Inflammatory macrophage (primary cell): ENCODE measurements at places on chromosomes 7 and 10.

- no peak for DNase-seq
Observed at GRCh38 chr10:19845503-19846368, 29.5 kb downstream of the PLXDC2 start.

- no peak for DNase-seq
Observed at GRCh38 chr10:111209692-111210091, 132.9 kb downstream of the ADRA2A start.

DNA sequence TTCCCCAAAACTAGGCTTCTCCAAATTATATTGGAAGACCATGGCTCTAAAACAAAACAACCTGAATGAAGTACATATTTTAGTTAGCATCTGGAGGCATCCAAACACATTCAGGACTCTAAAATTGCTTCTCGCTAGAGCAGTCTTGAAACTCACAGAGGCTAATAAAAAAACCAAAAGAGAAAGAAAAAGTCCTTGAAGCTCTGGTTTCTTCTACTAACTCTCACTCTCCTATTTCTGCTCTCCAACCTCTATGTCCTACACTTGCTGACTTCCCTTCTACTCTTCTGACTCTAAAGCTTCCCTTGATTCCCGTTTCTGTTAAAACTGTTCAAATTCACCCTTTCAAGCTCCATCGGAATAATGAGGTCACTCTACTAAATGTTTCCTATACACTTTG is 370.7 kb upstream of the HPS1 start:
- DNase-seq: no peak

DNA sequence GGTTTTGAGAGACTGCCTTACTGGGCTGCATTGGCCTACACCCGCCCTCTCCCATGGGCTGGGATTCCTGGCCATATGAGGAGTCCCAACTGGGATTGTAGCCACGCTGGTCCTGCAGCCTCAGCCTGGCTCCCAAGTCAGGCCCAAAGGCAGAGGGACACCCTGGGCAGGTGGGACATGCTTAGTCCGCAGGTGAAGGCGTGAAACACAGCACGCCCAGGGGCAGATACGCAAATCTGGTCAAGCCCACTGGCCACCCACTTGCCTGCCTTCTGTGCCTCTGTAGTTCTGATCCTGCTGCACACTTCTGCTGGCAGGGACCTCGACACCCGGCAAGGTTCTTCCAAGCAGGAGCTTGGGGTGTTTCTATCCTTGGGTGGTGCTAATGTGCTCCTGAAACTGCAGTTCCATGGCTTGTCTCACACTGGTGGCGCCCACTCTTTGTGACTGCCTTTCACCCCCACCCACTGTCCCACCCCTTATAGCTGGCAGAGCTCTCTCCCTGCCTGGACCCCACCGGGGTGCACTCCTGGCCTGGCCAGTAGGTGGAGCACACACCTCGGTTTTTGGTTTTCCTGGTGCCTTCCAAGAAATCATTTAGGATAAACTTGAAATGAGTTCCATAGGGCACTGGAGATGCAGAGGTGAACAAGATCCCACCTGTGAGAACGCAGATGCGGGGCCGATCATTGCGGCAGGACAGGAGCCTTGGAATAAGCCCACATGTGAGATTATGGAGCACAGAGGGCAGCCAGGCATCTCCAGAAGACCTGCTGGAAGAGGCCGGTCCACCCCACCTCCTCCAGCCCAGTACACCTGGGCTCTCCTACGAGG is 47.9 kb downstream of the MKI67 start:
- DNase-seq: peak; percentile 48

- peak; percentile 16 for DNase-seq
Observed at GRCh38 chr7:151076863-151077704, 3.5 kb downstream of the FASTK start.

- no peak for DNase-seq
Observed at GRCh38 chr7:14905764-14906163, 3.2 kb upstream of the DGKB start.

- DNase-seq: no peak
Observed at GRCh38 chr7:35714407-35714806, 19.5 kb upstream of the HERPUD2 start.

DNA sequence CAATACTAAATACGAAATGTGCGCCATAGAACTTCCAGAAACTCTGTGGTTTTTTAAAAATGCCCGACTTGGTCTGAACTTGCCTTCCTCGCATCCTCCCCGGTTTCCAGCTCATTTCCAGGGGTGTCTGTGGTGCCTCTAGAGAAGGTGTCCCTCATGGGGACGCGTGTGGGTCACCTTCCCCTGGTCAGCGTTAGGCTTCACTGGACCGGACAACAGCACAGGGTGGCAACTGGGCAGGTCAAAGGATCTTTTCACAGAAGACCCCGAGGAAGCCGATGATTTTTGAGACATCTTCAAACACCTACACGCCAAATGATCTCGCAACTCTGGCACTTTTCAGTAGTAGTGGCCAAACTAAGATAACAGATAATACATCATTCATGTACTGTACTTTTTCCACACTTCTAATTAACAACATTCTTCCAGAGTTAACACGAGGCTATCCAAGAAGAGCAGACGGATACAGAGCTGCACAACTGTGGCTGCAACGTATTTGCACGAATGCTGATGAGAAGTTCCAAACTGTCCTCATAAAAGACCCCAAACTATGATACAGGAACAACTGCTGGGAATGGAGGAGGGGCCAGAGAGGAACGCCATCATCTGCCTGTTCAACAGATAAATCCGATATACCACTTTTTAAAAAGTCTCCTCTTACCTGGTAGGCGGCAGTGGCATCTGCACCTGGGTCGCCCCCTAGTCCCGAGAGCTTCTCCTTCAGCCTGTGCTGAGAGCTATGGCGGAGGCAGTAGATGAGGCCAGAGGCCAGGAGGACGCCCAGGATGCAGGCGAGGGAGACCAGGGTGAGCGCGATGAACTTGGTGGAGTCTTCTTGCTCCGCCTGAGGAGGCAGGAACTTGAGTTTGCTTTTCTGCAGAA is 345.5 kb downstream of the DNAJB6 start:
- no peak for DNase-seq

DNA sequence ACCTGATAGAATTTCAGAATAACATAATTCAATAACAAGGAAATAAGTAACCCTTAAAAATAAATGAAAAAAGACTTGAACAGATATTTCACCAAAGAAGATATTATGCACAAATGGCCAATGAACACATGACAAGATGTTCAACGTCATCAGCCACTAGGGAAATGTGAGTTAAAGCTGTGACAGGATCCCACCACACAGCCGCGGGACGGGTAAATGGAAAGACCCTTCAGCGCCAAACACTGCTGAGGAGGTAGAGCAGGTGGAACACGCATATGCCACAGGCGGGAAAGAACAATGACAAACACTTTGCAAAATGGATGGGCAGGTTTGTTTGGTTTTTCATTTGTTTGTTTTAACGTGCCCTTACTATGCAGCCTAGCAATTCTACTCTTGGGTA is 86.1 kb upstream of the RNF32 start:
- DNase-seq: no peak

DNA sequence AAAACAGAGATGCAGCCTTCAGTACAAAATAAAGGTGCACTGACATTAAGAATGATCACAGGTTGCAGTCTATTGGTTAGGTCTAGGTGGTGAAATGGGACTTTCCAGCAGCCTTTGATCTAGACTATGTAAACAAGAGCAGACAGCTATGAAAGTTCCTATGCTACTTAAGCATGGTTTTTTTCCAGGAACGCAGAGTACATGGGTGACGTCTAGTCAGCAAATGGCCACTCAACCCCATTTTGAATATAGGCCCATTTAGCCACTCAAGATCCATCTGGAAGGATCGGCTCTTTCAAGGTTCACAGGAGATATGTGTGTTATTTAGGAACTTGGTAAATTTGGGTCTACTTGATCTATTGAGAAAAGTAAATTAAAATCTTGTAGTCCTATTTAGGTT is 1424.6 kb upstream of the LRRTM3 start:
- no peak for DNase-seq

DNA sequence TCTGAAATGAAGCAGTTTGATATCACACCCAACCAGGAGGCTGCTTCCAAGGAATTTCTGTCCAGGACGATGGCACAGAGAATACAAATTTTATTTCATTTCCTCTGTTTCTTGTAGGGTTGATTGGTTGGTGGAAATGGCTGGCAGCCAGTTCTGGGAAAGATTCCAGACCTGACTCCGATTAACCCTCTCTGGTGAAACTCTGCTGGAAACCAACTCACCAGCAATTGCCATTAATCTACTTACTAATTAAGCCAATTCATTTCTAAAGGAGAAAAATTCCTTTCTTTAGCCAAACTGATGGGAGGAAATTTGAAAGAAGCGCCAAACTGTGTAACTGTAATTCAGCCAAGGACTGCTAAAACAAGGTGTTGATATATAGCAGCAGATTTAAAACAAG is 10.7 kb downstream of the PTF1A start:
- DNase-seq: no peak

DNA sequence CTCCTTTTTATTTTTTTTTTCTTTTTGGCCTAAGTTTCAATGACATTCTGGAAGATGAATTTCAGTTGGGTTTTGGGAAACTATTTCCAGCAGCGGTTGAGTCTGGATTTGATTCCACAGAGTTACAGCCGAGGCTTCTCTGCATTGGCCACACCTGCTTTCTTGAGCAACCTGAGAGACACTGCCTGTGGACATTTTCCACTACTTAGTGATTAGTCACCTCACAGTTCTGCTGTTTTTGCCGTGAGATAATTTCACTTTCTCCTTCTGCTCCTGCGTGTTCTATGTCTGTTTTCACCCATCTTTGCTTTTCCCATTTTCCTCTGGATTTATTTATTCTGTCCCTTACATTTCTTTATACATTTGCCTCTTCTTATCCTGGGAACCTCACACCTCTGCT is 243.0 kb downstream of the BICC1 start:
- DNase-seq: no peak

GRCh38 chr7:131562941-131563340 is 6.5 kb upstream of the PODXL start:
- no peak for DNase-seq

DNA sequence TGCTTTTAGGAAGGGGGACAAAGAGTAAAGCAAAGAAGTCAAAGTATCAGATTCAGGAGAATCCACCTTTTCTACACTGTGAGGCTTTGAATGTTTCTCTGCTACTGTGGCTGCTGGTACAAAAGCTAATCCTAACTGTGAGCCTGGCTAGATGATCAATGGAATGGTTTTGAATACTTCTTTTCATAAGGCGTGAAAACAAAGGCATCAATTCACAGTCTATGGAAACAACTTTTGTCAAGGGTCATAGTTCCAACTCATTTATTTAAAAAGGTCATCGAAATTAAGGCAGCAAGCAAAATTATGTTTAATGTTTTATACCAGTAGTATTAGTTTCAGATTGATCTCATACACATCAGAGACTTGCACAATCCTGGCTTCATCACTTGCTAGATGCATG is 118.1 kb downstream of the CTTNBP2 start:
- no peak for DNase-seq

DNA sequence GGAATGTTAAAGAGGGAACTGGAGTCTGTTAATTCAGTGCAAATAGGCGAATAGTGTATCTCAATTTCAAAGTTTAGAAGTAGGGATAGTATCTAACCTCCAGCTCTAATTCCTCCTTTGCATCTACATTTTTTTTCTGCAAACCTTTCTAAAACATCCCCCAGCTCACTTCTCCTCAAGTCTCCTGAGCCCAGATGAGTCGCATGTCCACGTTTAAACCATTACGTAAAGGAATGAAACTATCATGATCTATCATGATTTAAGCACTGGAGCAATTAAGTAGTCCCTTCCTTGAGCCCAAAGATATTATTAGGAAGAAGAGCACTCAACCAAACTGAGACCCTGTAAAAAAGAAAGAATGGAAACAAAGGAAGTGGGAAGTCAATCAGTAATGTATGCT is 29.9 kb downstream of the GPR22 start:
- DNase-seq: no peak

- no peak for DNase-seq
Observed at GRCh38 chr7:95322396-95322795, 1.9 kb downstream of the PON1 start.

GRCh38 chr7:2353936-2354185 is 766 bp upstream of the EIF3B start:
- DNase-seq: peak; percentile 92

DNA sequence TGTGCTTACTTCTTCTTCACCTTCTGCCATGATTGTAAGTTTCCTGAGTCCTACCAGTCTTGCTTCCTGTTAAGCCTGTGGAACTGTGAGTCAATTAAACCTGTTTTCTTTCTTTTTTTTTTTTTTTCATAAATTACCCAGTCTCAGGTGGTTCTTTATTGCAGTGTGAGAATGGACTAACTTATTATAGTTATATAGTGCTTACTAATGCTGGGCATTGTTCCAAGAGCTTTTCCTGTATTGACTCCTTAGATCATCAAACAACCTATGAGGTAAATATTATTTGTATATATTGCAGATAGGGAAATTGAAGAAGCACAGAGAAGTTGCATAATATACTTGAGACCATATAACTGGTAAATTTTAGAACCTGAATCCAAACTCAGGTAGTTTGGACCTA is 98.1 kb downstream of the MBL2 start:
- DNase-seq: no peak

GRCh38 chr10:80173466-80173865 is 31.9 kb downstream of the ANXA11 start:
- no peak for DNase-seq

GRCh38 chr7:112293416-112293815 is 86.9 kb downstream of the ZNF277 start:
- no peak for DNase-seq

DNA sequence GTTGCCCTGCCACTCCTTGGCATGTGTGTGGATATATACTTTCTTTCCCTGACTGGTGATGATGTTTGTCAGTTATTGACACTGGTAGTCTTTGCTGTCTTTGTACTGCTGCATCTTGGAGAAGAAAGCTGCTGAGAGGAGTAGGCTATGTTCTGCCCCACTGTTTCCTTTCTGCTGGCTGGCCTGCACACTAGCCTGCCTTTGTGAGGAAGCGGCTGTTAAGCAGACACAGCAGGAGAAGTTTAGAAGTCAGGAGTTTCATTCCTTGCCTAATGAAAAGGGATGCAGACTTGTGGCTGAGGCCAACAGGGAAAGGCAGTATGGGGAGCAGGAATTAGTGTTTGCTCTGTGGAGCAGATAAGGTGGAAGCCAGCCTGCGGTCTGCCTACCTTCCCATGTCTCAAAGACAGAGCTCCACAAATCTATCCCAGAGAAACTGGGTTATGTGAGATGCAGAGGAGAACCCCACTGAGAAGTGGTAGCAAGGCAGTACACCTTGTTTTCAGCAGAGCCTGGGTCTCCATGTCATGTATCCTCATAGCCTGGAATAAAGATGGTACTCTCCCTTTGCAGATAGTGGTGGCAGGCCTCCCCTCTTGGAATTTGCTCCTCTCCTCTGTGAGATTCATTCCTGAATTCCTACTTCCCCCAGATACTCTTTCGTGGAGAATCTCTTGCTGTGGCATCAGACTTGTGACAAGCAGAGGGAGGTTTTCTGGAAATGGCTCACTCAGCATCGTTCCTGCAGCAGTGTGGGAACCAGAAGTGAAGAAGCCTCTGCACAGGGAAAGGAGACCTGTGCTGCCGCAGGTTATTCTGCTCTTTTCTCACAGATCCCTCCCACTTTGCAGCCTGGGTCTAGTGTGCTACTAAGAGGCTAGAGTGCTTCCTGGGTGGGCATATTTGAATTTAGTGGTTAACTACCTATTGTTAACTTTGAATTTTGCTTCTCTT is 130.2 kb downstream of the LRRC4 start:
- DNase-seq: no peak

GRCh38 chr10:70782086-70782745 is 3.0 kb downstream of the TBATA start:
- no peak for DNase-seq
